Activated T-cell treated with anti-CD3 and anti-CD28 coated beads, Interleukin-2, amount 50 U/mL, for 72 hours (primary cell): ENCODE measurements at places on chromosomes 5 and 9. TPM values are rescaled to one million over a fixed set of nuclear protein-coding genes. Genes with fewer than 3 reads are reported as not detected.

UBAC1 gene
- total RNA-seq: 35.6 TPM

SPINK4 gene
- not detected for total RNA-seq

CLIC3 gene
- total RNA-seq: 0.43 TPM

PCDHA3 gene
- total RNA-seq: not detected

PCDHB1 gene
- total RNA-seq: not detected

ADGRV1 gene
- total RNA-seq: 0.21 TPM

IL9 gene
- 22.7 TPM for total RNA-seq

FASTKD3 gene
- 8.5 TPM for total RNA-seq

ARPC5L gene
- total RNA-seq: 116 TPM

TPPP gene
- 0.29 TPM for total RNA-seq

PDE6A gene
- 0.05 TPM for total RNA-seq

SPRY4 gene
- total RNA-seq: 1.4 TPM

LECT2 gene
- total RNA-seq: not detected

WWC1 gene
- total RNA-seq: not detected

GRCh38 chr5:172646716-172647285 is 5.7 kb downstream of the NEURL1B start:
- H3K27me3 ChIP-seq: peaks cover 25% of the 10 kb centered on the region
- no peak overlapping the region for H3K27ac ChIP-seq
- no peak overlapping the region for H3K4me3 ChIP-seq
- no peaks in the 10 kb centered on the region for H3K36me3 ChIP-seq
- DNase-seq: no peak
- H3K4me1 ChIP-seq: no peaks in the 10 kb centered on the region

GRCh38 chr5:13143214-13143613 is 801.3 kb downstream of the DNAH5 start:
- no peaks in the 10 kb centered on the region for H3K4me1 ChIP-seq
- H3K27ac ChIP-seq: no peak overlapping the region
- H3K27me3 ChIP-seq: no peaks in the 10 kb centered on the region

- no peak overlapping the region for H3K4me3 ChIP-seq
- no peaks in the 10 kb centered on the region for H3K36me3 ChIP-seq
- H3K27me3 ChIP-seq: peaks cover 25% of the 10 kb centered on the region
- peaks cover 24% of the 10 kb centered on the region for H3K4me1 ChIP-seq
- H3K27ac ChIP-seq: no peak overlapping the region
- DNase-seq: no peak
Observed at GRCh38 chr9:136703276-136703860, 9.0 kb upstream of the DIPK1B start.

DNA sequence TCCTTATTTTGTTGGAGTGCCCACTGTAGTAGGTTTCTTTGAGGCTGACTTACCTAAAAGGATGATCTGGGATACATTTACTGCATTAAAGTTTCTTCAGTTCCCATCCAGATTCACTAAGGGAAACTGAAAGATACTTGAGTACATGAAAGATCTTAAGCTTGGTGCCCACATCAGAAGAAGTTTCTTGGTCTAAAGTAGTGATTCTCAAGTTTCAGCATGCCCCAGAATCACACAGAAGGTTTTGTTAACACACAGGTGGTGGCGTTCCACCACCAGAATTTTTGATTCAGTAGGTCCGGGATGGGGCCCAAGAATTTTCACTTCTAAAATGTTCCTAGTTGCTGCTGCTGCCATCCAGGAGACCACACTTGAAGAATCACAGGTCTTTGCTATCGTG is 171.0 kb downstream of the ZNF462 start:
- no peak overlapping the region for H3K27ac ChIP-seq
- H3K36me3 ChIP-seq: no peaks in the 10 kb centered on the region
- peaks cover 11% of the 10 kb centered on the region for H3K4me1 ChIP-seq
- DNase-seq: no peak
- no peak overlapping the region for H3K4me3 ChIP-seq
- peaks cover 41% of the 10 kb centered on the region for H3K27me3 ChIP-seq

DNA sequence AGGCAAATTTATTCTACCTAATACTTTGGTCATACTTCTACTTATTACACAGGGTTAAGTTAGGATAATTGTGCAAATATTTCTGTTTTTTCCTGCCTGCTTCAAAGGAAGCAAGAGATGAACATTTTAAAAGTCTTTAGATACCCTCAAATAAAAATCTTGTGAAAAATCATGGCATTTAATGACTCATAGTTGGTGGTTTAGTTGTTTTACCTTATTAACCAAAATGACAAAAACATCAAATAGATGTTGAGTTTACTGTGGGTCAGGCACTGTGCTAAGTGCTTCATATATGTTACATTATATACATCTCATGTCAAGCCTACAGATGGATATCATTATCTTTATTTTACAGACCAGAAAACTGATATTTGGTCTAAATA is 54.4 kb downstream of the ZNF474 start:
- peaks cover 19% of the 10 kb centered on the region for H3K4me1 ChIP-seq
- no peak for DNase-seq
- no peaks in the 10 kb centered on the region for H3K36me3 ChIP-seq
- H3K27me3 ChIP-seq: peaks cover 27% of the 10 kb centered on the region

GRCh38 chr5:84618262-84618661 is 233.6 kb upstream of the EDIL3 start:
- DNase-seq: no peak
- H3K36me3 ChIP-seq: no peaks in the 10 kb centered on the region
- no peaks in the 10 kb centered on the region for H3K4me1 ChIP-seq
- H3K27me3 ChIP-seq: no peaks in the 10 kb centered on the region

- H3K36me3 ChIP-seq: no peaks in the 10 kb centered on the region
- peaks cover 4% of the 10 kb centered on the region for H3K4me1 ChIP-seq
- H3K4me3 ChIP-seq: no peak overlapping the region
- DNase-seq: no peak
- no peaks in the 10 kb centered on the region for H3K27me3 ChIP-seq
- H3K27ac ChIP-seq: no peak overlapping the region
Observed at GRCh38 chr5:163407034-163407655, 30.2 kb upstream of the CCNG1 start.

DNA sequence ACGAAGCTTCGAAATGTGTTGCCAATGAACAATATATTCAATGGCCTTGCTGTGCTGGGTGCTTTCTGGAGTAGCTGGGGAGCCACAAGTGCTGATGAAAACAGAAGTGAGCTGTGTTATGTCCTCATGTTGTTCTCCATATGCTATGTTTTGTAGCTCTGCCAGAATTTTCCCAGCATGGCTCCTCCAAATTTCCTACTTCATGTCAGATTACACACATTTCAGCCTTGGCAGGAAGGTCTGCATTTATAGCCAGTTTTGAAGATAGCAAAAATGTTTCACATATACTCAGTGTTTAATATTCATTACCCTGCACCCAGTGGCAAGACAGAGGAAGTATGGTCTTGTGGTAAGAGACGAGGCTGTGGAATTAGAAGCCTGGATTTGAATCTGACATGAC is 22.6 kb upstream of the NMUR2 start:
- H3K4me3 ChIP-seq: no peak overlapping the region
- DNase-seq: no peak
- no peaks in the 10 kb centered on the region for H3K27me3 ChIP-seq
- H3K27ac ChIP-seq: no peak overlapping the region
- no peaks in the 10 kb centered on the region for H3K36me3 ChIP-seq

DNA sequence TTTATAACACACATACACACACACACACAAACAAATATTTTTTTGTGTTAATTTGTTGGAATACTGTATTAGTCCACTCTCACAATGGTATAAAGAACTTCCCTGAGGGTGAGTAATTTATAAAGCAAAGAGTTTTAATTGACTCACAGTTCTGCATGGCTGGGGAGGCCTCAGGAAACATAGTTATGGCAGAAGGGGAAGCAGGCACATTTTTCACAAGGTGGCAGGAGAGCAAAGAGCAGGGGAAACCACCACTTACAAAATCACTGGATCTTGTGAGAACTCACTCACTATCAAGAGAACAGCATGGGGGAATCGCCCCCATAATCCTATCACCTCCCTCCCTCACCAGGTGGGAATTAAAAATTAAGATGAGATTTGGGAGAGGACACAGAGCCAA is 205.4 kb upstream of the PTPRD start:
- no peaks in the 10 kb centered on the region for H3K4me1 ChIP-seq
- H3K27me3 ChIP-seq: no peaks in the 10 kb centered on the region
- H3K27ac ChIP-seq: no peak overlapping the region

- H3K36me3 ChIP-seq: no peaks in the 10 kb centered on the region
- DNase-seq: no peak
- no peak overlapping the region for H3K4me3 ChIP-seq
- no peak overlapping the region for H3K27ac ChIP-seq
- no peaks in the 10 kb centered on the region for H3K4me1 ChIP-seq
- H3K27me3 ChIP-seq: peaks cover 11% of the 10 kb centered on the region
Observed at GRCh38 chr5:135108992-135109391, 75.0 kb upstream of the PITX1 start.

DNA sequence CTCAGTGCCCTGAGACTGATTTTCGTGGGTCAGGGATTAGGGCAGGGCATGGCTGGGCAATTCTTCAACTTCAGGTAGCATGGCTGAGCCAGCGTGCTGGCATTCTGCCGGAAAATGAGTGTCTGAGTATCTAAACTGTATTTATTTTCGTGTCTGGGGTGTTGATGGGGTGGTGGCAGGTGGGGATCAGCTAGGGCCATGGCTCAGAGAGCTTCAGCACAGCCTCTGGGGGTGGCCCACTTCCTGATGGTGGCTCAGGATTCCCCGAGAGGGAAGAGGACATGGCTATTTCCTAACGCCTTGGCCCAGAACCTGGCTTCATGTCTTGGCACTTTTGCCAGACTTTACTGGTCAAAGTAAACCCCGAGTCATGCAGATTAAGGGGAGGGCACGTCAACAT is 260.5 kb downstream of the GADD45G start:
- no peaks in the 10 kb centered on the region for H3K36me3 ChIP-seq
- H3K27ac ChIP-seq: no peak overlapping the region
- no peak overlapping the region for H3K4me3 ChIP-seq
- no peaks in the 10 kb centered on the region for H3K27me3 ChIP-seq
- no peak for DNase-seq

DNA sequence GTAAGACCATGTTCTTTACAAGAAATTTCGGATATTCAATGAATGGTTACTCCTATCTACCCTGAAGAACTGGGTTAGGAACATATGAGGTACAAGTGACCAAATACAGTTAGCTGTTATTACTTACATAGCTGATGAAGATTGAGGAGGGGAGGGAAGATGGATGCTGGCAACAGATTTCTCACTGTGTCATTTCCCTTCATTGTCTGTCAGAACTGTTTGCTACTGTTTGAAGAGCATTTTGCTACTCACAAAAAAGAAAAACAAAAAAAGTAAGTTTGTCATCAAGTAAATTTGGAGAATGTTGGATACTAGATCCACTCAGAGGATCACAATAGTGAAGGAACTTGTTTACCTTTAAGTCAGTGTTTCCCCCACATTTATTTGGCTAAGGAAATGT is 53.7 kb downstream of the ENC1 start:
- no peak overlapping the region for H3K4me3 ChIP-seq
- H3K4me1 ChIP-seq: peaks cover 5% of the 10 kb centered on the region
- DNase-seq: no peak
- no peaks in the 10 kb centered on the region for H3K36me3 ChIP-seq

GRCh38 chr5:176644294-176644693 is 3.0 kb upstream of the TSPAN17 start:
- peaks cover 27% of the 10 kb centered on the region for H3K4me1 ChIP-seq
- H3K27me3 ChIP-seq: no peaks in the 10 kb centered on the region
- H3K27ac ChIP-seq: no peak overlapping the region
- H3K36me3 ChIP-seq: no peaks in the 10 kb centered on the region
- no peak overlapping the region for H3K4me3 ChIP-seq
- no peak for DNase-seq

- no peak overlapping the region for H3K4me3 ChIP-seq
- H3K27ac ChIP-seq: no peak overlapping the region
- H3K4me1 ChIP-seq: no peaks in the 10 kb centered on the region
- H3K36me3 ChIP-seq: no peaks in the 10 kb centered on the region
- DNase-seq: peak; percentile 20
Observed at GRCh38 chr5:54944364-54944763, 41.0 kb downstream of the ESM1 start.

- DNase-seq: no peak
- no peaks in the 10 kb centered on the region for H3K36me3 ChIP-seq
- no peaks in the 10 kb centered on the region for H3K4me1 ChIP-seq
- no peak overlapping the region for H3K27ac ChIP-seq
Observed at GRCh38 chr5:148290271-148291195, 21.7 kb upstream of the SPINK7 start.

DNA sequence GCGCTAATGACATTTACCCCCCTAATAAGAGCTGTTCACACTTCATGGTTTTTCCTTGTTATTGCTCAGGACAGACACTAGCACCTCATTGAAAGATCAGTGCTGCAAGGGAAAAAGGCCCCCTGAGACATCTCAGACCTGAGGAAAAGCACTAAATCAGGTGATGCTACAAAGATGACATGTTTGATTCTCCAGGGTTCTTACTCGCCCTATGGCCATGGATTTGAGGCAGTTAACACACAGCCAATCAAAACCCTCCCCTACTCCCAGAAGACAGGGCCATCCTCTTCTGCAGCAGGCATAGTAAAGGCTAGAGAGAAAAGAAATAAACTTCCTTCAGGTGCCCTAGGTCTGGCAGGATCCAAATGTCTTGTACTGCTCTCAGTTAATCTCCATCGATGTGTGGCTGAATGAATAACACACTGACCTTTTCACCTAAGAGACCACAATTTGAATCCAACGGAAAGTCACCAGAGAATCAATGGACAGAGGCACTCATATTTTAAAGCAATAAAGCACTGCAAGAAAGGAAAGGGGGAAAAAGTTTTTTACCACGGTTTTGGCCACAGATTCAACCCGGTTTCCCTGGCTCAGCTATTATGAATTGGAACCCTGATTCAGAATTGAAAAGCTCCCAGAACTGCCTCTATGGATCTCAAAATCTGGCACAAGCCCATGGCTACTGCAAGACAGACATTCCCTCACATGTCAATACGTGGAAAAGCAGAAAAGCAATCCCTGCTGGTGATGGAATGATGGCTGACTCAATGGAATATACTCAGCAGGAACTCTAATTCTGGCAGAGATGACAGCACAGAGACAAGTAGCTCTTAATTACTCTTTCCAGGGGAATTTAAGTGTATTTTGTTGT is 329.5 kb downstream of the BNC2 start:
- H3K4me3 ChIP-seq: no peak overlapping the region
- no peak overlapping the region for H3K27ac ChIP-seq
- DNase-seq: no peak
- H3K27me3 ChIP-seq: no peaks in the 10 kb centered on the region
- H3K36me3 ChIP-seq: no peaks in the 10 kb centered on the region

- peak; percentile 70 for DNase-seq
- peak overlapping the region; percentile 75 for H3K27ac ChIP-seq
- H3K27me3 ChIP-seq: no peaks in the 10 kb centered on the region
- H3K4me3 ChIP-seq: peak overlapping the region; percentile 18
- peaks cover 15% of the 10 kb centered on the region for H3K36me3 ChIP-seq
- peaks cover 74% of the 10 kb centered on the region for H3K4me1 ChIP-seq
Observed at GRCh38 chr5:156934450-156935211, 28.4 kb downstream of the TIMD4 start.

- peaks cover 22% of the 10 kb centered on the region for H3K27me3 ChIP-seq
- H3K4me1 ChIP-seq: peaks cover 23% of the 10 kb centered on the region
- no peak overlapping the region for H3K27ac ChIP-seq
- H3K4me3 ChIP-seq: no peak overlapping the region
- no peak for DNase-seq
Observed at GRCh38 chr5:17185773-17186172, 31.7 kb upstream of the BASP1 start.
